Activated CD4-positive, CD25-positive, alpha-beta regulatory T cell treated with anti-CD3 and anti-CD28 coated beads, Interleukin-2, amount 50 U/mL, for 16 hours (primary cell): ENCODE measurements at places on chromosomes 3 and 15.

DNA sequence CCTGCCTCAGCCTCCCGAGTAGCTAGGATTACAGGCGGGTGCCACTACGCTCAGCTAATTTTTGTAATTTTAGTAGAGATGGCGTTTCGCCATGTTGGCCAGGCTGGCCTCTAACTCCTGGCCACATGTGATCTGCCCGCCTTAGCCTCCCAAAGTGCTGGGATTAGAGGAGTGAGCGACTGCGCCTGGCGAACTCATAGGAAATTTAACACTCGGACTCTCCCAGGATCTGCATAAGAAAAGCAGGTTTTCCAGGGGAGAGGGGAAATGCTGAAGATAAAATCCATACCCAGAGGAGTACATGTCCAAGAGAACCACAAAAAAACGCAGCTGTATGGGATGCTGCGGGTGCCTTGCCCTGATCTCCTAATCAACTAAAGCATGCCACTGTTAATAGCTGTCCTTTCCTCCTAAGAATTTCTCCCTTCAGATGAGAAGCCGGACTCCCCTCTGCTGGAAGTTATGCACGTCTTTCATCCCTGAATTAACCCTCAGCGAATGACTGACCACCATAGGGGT, 25.3 kb upstream of the TGFBR2 start:
- DNase-seq, result no peak

GRCh38 chr3:105722943-105723556, 145.8 kb downstream of the CBLB start:
- DNase-seq, result no peak

DNA sequence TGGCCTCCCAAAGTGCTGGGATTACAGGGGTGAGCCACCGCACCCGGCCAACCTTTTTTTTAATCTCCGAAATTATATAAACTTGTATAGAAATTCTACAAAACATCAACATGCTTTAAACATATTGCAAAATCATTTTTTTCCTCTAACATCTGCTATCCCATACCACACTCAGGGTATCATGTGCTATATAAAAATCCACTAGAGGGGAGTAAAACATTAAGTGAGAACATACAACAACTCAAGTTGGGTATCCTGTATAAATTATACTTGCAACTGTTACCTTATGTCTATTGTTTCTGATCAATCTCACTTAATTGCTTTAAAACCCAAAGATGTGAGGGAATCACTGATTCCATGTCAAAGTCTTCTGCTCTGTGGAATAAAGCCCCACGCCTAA, 71.9 kb upstream of the FBN1 start:
- DNase-seq, result no peak

DNA sequence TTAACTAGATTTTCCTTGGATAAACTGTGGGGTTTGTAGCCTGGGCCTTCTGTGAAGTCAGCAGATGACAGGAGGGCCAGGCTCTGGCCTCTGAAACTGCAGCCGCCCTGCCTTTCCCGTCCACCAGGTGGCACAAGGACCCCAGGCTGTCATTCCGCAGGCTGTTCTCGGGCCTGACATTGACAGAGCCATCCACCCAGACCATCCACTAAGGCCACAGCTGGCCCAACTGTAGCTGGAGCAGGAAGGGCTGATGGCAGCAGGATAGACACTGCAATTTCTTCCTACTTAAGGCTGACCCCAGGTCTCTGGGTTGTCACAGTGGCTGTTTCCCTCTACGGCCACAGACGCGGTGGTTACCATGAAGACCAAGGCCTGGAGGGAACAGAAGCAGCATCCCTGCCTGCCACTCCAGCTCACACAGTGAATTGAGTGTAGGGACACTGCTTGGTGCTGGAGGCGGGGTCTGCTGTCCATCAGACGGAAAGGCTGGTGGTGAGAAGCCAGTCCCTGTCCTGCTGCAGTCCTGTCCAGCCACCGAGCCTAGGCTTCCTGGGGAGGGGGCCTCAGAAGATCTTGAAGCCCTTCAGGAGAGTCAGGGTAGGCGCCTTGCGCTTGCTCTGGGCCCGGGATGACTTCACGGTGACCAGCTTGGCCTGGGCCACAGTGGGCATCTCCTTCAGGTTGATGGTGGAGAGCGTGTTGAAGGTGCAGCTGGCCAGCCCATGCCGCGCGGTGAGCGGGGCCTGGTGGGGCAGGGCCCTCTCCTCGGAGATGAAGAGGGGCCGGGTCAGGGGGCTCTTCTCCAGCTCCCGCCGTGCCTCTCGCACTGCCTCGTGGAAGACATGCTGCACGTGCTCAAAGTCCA, 9.4 kb downstream of the SLC51B start:
- no peak for DNase-seq

DNA sequence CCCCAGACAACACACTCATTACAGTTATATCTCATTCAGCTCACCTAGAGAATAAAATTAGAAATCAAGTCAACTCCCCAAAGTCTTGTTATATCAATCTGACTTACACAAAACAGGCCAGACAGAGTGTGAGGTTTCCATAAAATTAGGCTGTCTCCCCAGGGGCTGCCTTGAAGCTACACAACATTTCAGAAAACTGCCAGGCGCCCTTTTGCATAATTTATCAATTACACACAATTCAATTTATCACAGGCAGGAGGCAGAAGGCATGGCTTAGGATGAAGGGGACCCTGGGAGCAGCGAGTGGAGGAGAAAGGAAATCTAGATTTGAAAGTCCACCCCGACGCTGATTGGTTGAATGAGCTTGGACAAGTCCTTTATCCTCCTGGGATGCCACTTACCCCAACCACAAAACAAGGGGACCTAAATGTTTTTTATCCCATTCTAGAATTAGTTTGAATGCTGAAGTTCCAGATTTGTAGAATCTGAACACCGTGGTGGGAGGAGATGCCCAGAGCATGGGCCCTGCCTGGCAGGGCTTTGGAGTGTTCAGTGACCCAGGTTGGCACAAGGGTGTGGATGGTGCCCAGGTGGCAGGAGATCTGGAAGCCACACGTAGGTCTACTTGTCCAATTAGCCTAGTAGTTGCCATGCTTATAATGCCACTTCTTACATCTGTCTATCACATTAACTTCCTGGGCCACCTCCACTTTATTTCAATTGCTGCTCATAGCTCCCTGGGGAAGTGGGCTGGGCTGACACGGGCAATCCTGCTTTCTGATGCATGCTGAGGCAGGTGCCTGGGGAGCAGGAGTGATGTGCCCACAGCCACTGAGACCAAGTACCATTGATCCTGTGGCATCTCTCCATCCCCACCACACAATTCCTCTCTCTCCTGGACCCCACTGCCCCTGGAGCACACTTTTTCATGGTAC, 119.8 kb upstream of the TLE3 start:
- DNase-seq, result no peak

DNA sequence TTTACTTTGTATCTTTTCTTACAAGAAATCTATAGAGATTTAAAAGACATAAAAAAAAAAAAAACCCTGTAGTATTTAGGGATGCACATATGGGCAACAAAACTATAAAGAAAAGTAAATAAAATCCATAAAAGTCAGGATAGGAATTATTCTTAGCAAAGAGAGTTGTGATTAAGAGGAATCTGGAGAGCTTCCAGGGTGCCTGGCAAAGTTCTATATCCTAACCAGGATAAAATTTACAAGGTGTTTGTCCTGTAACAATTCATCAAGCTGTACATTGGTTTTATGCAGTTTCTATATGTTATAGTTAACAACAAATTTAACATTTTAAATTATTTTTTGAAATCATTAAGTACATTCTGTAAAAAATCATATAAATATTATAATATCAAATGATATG, 7.9 kb downstream of the SECISBP2L start:
- no peak for DNase-seq
